Erythroblast (primary cell): ENCODE measurements at places on chromosomes 3 and 15.

GRCh38 chr3:192687488-192688152, 39.7 kb downstream of the FGF12 start:
- DNase-seq: no peak

- peak; percentile 30 for DNase-seq
Observed at GRCh38 chr15:62392376-62392775, 227.3 kb upstream of the C2CD4B start.

DNA sequence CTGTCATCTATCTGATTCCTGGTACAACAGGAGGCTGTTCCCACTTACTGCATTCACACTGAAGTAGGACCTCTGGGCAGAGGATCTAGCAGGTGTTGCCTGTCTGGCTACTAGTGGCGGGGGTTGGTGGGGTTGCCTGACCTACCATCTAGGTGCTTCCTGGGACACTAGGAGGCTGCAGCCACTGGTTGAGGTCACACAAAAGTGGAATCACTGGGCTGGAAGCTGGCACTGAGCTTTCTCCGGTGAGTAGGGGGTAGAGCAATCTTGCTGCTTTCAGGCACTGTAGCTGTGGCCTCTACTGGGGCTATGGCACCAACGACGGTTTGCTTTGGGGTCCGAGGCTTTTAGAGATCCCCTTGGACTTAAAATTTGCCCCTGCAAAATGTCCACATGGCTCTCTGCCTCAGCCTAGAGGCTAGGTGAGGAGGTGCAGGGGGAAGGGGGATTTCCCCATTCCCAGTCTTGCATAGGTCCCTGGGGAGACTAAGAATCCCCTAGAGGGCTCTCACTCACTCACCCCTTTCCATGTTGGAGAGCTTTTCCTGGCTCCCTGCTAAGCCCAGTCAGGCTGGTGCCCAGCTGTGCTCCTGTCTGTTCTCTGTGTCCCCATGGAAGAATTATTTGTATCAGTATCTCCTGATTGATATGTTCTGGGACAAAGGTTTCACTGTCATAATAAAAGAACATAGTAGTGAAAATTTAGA, 397.7 kb upstream of the EPHA6 start:
- DNase-seq: no peak

- no peak for DNase-seq
Observed at GRCh38 chr3:157087780-157088600, 72.0 kb downstream of the CCNL1 start.

- DNase-seq: no peak
Observed at GRCh38 chr3:9087831-9088413, 124.7 kb upstream of the RAD18 start.

DNA sequence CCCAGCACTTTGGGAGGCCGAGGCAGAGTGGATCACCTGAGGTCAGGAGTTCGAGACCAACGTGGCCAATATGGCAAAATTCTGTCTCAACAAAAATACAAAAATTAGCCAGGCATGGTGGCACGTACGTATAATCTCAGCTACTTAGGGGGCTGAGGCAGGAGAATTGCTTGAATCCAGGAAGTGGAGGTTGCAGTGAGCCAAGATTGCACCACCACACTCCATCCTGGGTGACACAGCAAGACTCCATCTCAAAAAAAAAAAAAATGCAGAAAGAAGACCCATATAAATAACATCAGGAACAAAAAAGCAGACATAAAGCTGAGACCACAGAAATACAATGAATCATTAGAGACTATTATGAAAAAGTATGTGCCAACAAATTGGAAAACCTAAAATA, 235.2 kb upstream of the VEPH1 start:
- DNase-seq: no peak

- no peak for DNase-seq
Observed at GRCh38 chr3:184602372-184603150, 41.0 kb downstream of the EPHB3 start.

- no peak for DNase-seq
Observed at GRCh38 chr3:65551945-65552344, 486.8 kb downstream of the MAGI1 start.

GRCh38 chr3:41955192-41955591, 6.7 kb downstream of the ULK4 start:
- DNase-seq: no peak

DNA sequence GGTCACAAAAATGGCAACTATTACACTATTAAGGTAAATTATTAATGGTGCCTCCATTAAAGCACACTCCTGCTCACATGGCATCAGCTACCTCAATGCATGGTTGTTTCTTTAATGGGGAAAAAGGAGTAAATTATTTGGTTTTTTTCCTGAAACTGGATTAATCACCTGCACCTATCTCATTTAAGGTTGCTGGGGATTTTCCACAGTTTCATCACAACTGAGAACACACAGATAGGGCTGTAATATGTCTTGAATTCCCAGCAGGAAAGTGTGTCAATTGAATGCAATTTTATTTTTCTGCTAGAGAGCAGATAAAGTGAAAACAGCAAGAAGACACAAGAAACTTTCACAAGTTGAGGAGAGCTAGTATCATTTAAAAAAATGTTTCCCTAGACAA, 36.4 kb downstream of the RFTN1 start:
- DNase-seq: no peak

DNA sequence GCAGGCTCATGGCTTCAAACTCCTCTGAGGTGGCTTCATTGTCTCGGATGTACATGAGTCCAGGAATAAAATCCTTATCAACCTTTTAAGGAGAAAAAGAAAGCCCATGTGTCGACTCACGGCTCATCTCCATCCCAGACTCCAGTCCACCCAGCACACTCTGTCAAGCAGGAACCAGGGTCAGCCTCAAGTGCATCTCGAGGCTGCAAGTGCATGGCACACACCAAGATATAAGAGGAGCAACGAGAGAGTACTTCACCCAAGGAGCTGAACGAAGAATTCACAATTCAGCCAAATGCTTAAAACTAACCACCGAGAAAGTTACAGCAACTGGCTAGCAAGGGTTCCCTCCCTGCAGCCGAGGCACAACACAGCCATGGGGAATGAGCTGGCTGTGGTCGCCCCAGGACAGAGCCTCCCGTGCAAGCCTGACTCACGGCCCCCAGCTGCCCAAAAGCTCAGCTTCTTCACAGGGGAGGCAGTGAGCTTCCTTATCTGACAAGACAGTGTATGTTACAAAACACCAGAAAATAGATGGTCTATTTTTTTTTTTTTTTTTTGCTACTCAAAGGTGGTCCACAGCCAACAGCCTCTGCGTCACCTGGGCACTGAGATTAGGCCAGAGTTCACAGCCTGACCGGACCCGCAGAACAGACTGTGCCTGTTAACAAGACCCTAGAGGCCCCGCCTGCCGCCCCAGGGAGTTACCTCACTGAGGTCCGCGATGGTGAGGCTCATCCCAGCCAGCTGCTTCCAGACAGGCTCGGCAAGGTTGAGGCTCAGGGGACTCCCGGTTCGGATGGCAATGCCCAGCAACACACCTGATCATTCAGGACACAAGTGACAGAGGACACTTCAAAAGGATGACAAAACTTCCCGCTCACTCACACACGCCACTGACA, 15.9 kb upstream of the OCA2 start:
- no peak for DNase-seq

GRCh38 chr3:178048768-178049167, 487.5 kb upstream of the KCNMB2 start:
- DNase-seq: peak; percentile 10

DNA sequence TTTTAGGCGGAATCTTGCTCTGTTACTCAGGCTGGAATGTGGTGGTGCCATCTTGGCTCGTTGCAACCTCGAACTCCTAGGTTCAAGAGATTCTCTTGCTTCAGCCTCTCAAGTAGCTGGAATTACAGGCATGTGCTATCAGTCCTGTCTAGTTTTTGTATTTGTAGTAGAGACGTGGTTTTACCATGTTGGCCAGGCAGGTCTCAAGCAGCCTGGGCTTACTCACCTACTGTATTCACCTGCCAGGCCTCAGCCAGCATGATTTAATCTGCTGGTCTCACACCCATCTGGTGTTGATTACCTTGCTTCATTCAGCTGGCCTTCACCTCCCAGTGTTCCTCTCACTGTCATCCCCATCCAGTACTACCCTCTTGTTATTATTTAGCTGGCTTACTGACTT, 102.0 kb downstream of the IL12A start:
- no peak for DNase-seq

DNA sequence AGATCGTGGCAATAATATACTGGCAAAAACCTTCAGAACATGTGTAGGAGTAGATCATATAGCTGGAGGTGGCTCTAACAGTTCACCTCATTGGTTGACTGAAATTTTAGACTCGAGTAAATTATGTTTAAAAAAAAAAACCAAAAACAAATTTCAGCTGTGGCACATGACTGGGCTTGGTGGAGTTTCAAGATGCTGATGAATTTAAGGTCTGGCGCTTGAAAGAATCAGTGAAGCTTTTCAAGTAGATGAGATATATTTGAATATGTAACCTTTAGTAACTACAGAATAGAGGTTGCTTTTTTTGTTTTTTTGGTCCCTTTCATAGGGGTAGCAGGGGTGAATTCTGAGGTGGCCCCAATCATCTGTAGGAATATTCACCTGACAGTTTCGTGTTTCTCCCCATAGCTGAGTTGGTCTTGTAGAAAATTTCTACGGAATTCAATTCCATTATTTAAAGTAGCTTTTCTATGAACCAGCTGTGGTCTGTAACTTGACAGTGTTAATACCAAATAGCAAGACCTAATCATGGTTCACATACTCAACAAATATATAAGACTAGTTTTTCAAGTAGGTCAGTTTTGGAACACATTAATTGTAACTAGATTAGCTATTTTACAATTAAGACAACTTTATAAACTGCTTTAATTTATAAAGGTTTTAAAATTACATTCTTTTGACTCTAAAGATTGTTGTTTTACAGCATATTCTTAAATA, 65.6 kb downstream of the MAP4 start:
- DNase-seq: no peak

- no peak for DNase-seq
Observed at GRCh38 chr15:23440596-23440995, 6.4 kb downstream of the GOLGA6L2 start.

GRCh38 chr3:161273589-161274218, 52.6 kb downstream of the NMD3 start:
- peak; percentile 69 for DNase-seq

DNA sequence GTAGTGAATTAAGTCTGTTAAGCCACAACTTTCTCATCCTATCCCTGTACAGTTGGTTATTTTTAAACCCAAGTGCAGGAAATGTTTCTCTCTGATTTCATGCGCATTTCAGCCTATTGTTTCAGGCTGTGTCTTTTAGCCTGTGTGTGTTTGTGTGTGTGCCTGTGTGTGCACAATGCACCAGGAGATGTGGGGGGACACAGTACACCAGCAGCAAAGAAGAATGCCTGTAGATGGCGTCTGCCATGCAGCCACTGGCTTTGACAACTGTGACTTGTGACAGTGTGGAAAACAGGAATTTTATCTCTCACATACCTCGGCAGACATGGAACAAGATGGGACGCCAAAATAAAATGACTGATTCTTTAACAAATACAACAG, 43.6 kb upstream of the PLXNA1 start:
- DNase-seq: no peak

- DNase-seq: no peak
Observed at GRCh38 chr3:162740941-162741596, 1244.5 kb downstream of the OTOL1 start.

DNA sequence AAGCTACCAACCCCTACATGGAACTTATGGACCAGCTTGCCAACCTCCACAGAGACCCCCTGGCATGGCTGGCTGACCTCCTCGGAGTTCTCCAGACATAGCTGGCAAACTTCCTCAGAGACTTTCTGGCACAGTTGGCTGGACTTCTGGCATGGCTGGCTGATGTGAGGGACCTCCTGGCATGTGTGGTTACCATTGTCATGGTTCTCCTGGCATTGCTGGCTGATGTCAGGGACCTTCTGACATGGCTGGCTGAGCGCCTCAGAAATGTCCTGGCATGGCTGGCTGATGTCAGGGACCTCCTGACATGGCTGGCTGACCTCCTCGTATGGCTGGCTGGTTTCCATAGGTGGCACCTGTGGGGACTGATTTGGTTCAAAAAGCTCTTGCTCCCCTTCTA, 17.5 kb downstream of the MAP1A start:
- DNase-seq: no peak

- no peak for DNase-seq
Observed at GRCh38 chr15:81915990-81916389, 129.8 kb downstream of the MEX3B start.

- no peak for DNase-seq
Observed at GRCh38 chr3:18438586-18438985, 13.4 kb upstream of the SATB1 start.

GRCh38 chr3:77421916-77422315, 382.0 kb downstream of the ROBO2 start:
- no peak for DNase-seq

DNA sequence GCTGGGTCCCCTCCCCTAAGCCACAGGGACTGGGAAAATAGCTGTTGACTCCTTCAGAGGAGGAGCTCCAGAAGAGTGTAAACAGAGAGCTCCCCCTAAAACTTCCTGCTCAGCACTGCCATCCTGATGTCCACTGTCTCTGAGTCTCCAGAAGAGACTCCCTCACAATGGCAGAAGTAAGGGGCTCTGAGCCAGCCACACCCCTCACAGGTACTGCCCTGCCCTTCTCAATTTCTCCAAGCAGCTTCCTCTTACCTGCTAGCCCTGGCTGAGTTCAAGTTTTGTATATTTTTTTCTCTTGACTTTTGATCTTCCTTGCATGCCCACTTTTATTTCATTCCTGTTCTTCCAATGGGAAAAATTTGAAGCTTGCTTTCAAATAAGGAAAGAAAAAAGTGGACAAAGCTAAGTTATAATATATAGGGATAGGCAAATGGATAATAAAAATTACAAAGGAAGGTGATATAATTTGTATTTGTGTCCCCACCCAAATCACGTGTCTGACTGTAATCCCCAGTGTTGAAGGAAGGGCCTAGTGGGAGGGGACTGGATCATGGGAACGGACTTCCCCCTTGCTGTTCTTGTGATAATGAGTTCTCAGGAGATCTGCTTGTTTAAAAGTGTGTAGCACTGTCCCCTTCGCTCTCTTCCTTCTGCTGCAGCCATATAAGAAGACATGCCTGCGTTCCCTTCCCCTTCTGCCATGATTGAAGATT, 442.2 kb upstream of the WNT5A start:
- DNase-seq: no peak

DNA sequence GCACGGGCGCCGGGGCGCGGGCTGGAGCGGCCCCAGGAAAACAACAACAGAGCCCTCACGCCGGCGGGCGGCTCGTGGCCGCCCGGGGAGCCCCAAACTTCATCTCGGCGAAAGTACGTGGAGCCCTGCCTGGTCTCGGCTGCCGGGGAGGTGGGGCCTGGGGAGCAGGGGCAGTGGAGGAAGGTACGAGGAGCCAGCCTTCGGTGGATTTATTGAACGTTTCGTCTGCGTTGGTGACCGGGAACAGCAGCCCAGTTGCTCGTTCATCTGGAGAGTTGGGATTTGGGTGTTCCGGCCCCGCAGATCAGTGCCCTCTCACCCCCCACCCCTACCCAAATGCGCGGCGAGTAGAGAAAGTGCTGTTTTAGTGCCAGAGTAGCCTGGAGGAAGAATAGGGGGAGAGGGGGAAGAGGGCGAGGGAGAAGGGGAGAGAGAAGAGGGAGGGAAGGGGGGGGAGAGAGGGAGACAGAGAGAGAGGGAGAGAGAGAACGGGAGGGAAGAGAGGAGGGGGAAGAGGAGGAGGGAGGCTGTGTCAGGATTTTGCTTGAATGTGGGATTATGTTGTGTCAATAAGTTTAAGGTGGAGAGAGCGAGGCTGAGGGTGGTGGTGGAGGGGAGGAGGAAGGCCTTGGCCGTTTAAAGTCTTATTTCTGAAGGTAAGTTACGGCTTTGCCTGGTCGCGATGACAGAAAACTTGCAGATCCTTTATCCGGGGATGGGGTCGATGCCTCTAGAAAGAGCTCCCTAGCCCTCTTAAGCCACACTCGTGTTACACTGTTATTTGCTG, 970 bp downstream of the BBX start:
- peak; percentile 82 for DNase-seq
